ENCODE measurements at places on chromosomes 3 and 15. TPM values are rescaled to one million over a fixed set of nuclear protein-coding genes. Genes with fewer than 3 reads are reported as not detected.

DNA sequence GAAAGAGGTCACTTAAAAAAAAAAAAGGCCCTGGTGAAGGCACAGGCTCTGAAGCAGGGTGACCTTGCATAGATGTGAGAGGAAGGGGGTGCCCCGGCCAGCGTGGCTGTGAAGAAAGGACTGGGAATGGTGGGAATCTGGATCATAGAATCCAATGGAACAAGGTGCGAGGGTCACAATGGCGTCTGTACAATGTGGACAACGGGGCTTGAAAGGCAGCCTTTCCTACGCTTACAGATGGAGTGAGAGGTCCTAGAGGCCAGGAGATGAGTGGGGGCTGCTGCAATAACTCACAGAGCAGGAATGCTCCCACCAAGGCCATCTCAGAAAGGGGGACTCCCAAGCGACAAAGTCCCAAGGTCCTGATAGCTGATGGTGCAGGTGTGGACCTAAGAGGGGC is 162.2 kb downstream of the ATP10A start:
- no peak for DNase-seq

GRCh38 chr15:41550066-41550775 is 6.2 kb upstream of the RPAP1 start:
- peak; percentile 3 for DNase-seq

DNA sequence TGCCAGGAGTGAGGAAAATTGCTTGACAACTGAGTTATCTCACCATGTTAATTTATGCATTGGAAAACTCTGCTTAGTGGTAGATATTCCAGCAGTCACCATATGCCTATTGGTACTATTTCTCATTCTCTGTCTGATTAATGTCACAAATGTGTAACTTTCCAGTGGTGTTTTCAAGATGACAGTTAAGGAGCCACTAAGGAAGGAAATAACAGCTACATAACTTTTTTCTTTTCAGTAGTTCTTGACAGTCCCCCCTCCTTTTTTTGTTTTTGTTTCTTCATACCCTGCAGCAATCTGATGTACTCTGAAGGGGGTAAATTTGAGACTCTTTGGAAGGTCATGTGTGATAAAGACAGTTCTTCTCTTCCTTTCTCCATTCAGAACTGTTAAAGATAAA is 13.1 kb downstream of the RASA2 start:
- no peak for DNase-seq

GRCh38 chr15:52682200-52682599 is 3.0 kb upstream of the ATOSA start:
- DNase-seq, result no peak

DNA sequence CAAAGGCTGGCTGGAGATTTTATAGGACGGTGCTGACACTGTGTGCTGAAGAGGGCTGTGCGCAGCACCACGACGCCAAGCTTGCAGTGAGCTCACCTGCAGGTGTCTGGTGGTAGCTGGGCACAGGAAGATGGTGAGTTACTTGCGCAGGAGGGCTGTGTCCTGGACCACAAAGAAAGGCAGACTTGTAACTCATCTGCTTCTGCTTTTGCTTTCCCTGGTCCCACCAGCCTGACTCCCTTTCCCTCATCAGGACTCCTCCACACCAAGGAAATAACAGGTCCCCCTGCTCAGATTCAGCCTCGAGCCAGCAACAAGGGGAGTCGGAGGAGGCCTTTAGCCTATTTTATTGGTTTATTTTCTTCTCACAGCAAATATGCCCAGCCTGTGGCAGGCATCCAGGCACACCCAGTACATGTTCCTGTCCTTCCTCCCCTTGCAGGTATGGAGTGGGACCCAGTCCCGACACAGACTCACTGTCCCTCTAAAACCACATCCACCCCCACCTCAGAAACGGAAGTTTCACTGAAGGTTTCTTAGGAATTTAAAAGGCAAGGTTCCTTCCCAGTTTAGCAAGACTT is 35.6 kb upstream of the FLNB start:
- DNase-seq, result no peak

GRCh38 chr3:167723025-167723512 is 11.6 kb downstream of the PDCD10 start:
- DNase-seq, result no peak

GRCh38 chr3:122727294-122727693 is 46.7 kb downstream of the PARP14 start:
- DNase-seq, result no peak

GRCh38 chr15:76138436-76138835 is 78.7 kb downstream of the TMEM266 start:
- no peak for DNase-seq

- no peak for DNase-seq
These were observed 328.0 kb downstream of the NLGN1 start for GRCh38 chr3:173725507-173725906.

DNA sequence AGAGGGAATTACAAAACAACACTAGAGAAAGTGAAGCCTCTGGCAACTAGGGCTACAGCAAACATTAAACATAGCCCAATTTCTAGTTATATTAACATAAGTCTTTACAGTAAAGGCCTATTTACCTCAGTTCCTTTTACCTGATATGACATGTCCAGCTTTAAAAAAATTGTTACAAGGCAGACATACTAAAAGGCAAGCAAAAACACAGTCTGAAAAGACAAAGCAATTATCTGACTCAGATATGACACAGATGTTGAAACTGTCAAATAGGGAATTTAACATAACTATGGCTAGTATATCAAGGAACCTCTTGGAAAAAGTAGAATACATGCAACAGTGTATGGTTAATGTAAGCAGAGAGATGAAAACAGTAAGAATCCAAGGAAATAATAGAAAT is 238.6 kb downstream of the RAP2B start:
- no peak for DNase-seq

DNA sequence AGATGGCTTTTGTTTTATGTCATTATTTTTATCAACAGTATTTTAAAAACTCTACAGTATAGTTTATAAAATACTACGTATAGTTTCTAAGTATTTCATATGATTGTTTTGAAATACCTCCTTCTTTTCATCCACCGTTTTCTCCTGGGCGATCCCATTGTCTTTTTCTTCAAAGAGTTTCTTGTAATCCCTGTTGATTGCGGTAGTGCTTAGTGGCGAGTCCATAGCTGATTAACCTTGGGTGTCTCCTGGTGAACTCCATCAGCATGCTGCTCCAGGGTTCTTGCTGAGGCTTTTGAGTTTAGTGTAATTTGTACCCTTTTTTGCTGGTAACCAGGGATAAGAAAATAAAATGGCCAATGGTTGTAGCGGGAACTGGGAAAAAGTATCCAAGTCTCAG is 3.6 kb downstream of the PIAS1 start:
- no peak for DNase-seq

GRCh38 chr3:24475925-24476324 is 18.7 kb downstream of the THRB start:
- no peak for DNase-seq

DNA sequence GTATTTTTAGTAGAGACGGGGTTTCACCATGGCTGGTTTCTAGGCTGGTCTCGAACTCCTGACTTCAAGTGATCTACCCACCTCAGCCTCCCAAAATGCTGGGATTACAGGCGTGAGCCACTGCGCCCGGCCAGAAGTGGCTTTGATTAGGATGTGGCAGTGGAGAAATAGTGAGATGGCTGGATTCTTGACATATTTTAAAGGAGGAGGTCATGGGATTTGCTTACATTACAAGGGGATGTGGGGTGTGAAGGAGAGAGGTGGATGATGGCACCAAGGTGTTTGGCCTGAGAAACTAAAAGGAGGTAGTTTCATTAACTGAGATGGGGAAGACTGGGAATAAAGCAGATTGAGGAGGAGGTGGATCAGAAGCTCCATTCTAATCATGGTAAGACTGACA is 15.0 kb upstream of the LTF start:
- DNase-seq, result no peak

GRCh38 chr3:141804447-141804777 is 41.2 kb downstream of the GRK7 start:
- DNase-seq, result no peak

DNA sequence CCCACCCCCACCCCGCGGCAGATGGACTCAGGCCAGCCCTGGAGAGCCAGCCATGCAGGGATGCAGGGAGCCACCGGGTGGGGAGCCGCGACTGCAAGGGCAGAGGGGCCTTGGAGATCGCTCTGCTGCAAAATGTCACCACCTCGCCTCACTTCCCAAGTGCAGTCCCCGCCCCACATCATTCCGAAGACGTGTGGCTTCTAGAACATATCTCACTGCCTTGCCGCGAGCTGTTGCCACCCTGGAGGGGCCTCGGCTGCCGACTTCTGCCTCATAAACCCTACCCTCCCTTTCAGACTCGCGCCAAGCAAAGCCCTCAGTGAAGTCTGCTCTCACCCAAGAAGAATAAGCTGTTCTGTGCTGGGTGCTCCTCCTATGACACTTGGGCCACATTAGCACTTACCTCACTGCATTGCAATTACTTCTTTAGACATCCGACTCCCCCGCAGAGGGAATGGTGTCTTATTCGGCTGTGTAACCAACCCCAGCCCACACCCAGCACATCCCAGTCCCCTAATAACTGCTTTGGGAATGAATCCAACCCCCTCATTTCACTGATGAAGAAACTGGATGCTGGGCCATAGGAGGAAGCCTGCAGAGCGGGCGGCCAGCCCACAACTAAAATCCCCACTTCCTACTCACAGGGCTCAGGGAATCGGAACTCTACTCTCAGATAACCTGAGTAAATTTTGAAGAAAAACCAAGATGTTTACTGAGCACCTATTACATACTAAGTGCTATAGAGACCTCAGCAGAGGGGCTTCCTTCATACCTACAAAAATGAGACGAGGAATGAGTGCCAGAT is 8.6 kb downstream of the TLE3 start:
- peak; percentile 65 for DNase-seq

- no peak for DNase-seq
These were observed 16.0 kb downstream of the ISLR2 start for GRCh38 chr15:74146277-74146800.

DNA sequence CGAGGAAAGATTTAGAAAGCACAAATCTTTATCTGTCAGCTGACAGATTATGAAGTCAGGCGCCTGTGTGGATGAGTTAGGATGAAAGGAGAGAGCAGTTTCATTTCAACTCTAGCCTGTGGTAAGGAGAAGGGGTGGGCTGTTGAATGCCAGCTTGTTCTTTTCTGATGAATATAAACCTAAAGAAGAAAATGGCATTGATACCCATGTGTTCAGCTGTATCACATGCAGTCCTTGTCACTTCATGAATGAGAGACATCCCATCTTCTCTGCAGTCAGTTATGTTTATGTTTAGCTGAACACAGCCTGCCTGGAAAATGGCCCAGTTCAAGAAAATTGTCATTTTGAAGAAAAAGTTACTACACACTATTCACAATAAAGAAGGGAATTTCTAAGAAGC is 345.7 kb upstream of the RBMS3 start:
- DNase-seq, result no peak

DNA sequence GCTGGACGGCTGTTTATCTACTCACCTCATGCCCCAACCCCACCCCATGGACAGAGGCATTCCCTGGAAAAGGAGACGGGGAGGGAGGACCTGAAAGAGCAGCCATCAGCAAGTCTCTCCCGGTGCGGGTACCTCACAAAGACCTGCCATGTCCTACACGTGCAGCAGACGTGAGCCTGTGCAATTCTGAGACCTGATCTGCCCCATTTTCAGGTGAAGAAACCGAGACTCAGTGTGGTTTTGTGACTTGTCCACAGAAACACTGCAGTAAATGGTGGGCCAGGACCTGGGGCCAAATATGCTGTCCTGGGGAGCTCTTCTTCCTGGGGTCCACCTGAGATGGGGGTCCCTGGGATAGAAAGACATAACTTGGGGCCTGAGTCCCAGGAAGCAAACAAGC is 137.0 kb upstream of the LINGO1 start:
- DNase-seq, result no peak

DNA sequence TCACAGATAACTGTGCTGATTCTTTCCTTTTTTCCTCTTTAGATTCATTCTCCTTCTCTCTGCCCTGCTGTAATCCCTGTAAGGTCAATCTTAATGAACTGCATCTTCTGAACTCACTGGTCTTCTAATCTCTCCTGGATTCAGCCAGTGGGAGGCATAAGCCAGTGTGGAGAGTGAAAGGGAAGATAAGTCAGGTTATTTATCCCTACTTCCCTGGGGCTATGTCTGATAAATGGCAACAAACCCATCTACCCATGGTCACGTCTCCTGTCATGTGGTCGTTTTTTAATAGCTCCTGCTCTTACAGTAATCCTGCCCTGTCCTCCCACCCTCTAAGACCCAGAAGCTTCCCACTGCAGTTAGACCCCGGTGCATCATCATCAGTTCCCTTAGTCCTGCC is 199.6 kb upstream of the NAALADL2 start:
- DNase-seq, result no peak

DNA sequence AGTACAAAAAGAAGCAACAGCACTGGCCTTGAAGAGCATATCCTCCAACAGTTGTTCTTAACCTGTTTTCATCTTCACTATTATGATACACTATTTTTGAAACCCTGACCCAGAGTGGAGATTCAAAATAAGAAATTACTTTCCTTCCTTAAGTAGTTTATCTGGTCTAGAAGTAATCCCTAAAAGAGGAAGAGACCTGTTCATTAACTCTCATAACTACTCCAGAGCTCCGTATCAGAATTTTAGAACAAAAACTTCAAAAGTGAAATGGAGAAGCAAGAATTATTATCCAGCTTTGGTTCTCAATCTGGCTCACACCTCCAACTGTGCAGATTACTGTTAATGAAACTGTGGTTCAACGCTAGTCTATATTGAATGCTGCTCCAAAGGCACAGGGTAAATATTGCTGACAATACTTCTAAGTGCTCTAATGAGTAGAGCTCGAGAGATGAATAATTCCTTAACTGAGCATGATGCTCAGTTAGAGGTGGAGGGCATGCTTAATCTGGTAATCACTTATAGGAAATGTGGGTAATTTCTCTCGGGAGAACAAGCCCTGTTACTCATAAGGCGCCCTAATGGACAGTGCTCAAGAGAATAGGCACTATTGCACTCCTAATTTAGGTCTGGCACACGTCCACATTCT is 5.2 kb downstream of the LCMT2 start:
- DNase-seq, result no peak

- no peak for DNase-seq
These were observed 2.2 kb upstream of the ISLR2 start for GRCh38 chr15:74127954-74128784.

The KPNA4 gene
- total RNA-seq, result 114 TPM

The CCK gene
- total RNA-seq, result not detected

The PLS1 gene
- 1.9 TPM for total RNA-seq

The GALNT15 gene
- 7.2 TPM for total RNA-seq

The VPS39 gene
- 46.3 TPM for total RNA-seq

The IFT80 gene
- 8.3 TPM for total RNA-seq
